ENCODE measurements at places on chromosomes 3 and 15.

GRCh38 chr3:14377838-14378169, 24.6 kb upstream of the SLC6A6 start:
- no peak for DNase-seq

- no peak for DNase-seq
Measured at GRCh38 chr3:70863049-70863448, 550.6 kb upstream of the MDFIC2 start.

- DNase-seq: no peak
Measured at GRCh38 chr3:30750967-30751366, 143.5 kb downstream of the GADL1 start.

- DNase-seq: no peak
Measured at GRCh38 chr3:32502946-32503286, 264 bp upstream of the CMTM6 start.

- no peak for DNase-seq
Measured at GRCh38 chr15:37056177-37057121, 43.9 kb downstream of the MEIS2 start.

GRCh38 chr3:182509844-182510460, 283.4 kb upstream of the ATP11B start:
- DNase-seq: no peak

DNA sequence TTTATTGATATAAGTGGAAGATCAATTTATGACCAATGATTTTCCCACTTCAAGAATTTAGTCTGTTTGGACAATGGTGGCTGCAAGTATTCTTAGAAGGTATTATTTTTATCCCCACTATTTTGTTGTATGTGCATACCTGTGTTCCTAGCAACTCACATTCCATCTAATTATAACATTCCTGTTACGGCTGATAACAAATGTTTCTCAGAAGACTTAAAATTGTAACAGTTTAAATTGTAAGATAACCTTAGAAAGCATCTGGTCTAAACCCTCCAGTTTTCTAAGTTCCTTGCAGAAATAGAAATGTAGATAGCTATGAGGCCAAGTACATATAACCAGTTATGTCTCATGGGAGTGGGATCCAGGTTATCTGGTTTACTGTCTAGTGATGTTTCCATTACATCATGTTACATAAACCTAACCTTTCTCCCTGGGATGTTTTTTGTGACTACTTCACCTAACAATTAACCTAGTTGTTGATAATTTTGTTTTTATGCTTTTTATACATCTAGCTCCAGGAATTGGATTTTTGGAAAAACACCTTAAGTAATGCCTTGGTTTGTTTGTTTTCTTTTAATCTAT, 11.1 kb upstream of the MFN1 start:
- no peak for DNase-seq

DNA sequence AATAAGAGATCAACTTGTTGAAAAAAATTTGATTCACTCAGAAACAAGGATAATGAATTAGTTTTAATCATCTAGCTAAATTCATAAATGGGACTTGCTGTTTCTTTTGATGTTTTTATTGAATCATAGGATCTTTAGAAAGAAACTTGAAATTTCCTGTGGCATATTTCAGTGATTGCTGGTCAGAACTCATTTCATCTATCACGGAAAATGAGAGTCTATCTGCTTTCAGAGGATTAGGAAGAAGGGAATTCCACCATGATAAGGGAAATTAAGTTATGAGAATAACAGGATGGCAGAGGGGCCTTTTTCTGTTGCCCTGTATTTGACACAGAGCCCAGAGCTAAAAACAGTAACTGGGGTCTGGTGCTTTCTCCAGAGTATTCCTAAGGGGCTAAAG, 44.9 kb upstream of the CCNL1 start:
- DNase-seq: no peak
